ENCODE measurements at places on chromosomes 2 and 18.

GRCh38 chr2:85959826-85960225 lies 71.0 kb upstream of the ST3GAL5 start:
- DNase-seq = no peak

- DNase-seq = no peak
These were observed 183.2 kb upstream of the ITGA4 start for GRCh38 chr2:181273986-181274385.

GRCh38 chr2:173571021-173571821 lies 216.5 kb downstream of the CDCA7 start:
- DNase-seq = peak; percentile 46

- no peak for DNase-seq
These were observed 27.8 kb downstream of the KLHL23 start for GRCh38 chr2:169761251-169761969.

GRCh38 chr2:113137827-113138226 lies 10.4 kb downstream of the IL1RN start:
- DNase-seq = no peak

- no peak for DNase-seq
These were observed 31.3 kb upstream of the DNAH7 start for GRCh38 chr2:196099916-196100315.

DNA sequence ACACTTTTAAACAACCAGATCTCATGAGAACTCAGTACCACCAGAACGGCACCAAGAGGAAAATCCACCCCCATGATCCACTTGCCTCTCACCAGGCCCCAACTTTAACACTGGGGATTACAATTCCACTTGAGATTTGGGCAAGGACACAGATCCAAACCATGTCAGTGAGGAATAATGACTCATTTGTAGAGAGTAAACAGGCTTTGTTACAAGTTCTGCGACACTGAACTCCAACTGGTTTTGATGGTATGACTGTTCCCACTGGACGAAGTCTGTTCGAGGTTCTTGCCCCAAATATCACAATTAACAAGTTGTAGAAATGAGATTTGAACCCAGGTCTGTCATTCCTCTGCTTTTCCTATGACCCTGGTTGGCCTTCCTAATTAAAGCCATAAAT lies 718.1 kb upstream of the ID2 start:
- DNase-seq = no peak

DNA sequence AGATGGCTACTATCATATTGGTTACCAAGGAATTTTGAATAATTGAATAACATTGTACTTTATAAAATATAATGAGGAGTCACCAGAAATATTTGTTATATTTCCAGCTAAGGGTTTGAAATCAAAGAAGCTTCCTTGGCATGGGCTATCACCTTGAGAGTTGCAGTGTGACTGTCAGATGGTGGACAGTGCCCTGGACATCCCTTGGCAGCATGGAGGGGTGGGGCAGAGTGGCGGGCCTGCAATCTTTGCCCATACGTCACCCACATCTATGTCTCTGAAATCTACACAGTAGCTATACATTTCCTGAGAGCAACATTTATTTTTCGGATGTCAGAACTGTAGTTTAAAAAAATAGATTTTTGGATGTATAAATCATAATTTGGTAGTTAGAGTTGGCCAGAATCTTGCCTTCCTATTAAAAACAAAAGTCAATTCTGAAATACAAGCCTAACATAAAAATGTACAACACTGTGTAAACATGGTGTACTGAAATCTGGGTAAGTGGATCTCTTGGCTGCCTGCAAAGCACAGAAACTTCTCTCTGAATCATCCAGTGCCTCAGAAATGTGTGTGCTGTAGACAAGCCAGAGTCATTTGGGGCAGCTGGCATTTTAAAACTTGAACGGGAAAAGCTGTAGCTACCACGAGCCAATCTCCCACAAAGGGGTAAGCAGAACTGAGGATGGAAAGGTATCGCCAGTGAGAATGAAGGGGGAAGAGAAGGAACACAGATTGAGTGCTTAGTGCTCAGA lies 124.2 kb upstream of the ARHGAP28 start:
- no peak for DNase-seq

DNA sequence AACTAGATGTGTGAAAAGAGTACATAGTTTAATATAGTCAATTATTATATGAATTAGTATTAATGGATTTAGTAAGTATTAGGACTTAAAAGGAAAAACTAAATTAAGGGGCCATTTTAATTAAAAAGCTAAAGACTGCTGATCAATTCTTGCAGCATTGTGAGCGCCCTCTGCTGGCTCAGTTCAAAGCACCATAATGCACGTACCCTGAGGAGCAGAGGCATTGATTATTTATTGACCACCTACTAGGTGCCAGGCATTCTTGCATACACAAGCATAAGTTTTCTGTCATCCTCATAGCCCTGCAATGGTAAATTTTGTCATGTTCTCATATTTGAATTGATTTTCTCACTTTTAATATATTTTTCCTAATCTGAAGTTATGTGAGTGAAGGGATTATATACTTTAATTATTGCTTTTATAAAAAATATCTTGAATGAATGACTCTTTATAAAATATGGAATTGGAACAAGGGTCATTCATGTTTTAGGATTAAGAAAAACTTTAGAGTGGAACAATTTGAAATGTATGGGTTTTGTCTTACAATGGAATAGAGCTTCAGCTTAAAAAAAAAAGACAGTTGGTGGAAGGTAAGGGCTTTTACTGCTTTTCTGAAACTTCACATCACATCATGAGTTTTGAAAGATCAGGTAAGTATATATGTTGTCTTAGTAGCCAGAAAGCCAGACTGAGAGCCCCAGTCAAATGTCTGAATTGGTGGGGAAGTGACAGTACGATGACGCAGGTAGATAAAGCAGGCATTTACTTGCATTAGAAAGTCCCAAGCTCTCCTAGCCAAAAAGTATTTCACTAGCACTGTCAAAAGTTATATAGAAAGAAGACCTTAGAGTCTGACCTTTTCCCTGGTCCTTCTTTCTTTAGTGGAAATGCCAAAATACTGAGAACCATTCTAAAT lies 9.7 kb downstream of the ITGA4 start:
- peak; percentile 76 for DNase-seq

GRCh38 chr2:23614701-23615100 lies 229.7 kb downstream of the KLHL29 start:
- no peak for DNase-seq

- DNase-seq = no peak
These were observed 22.6 kb downstream of the BCL2L11 start for GRCh38 chr2:111143107-111143842.

DNA sequence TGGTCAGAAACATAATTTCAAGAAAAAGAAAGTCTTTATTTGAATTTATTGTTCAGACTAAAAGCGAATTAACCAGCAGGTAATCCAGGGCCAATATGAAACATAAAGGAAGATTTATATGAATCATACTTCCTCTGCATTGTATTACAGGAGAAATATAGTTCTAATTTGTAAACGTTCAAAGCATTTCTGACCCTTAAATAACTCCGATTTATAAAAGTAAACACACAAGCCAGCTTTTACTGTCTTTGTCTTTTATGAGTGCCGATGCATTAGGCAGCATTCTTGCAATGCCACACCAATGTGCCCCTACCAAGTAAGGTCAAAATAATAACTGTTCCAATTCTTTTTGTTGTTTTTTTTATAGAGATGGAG lies 118.8 kb upstream of the RBBP8 start:
- DNase-seq = no peak

- no peak for DNase-seq
These were observed 97.6 kb downstream of the WDR7 start for GRCh38 chr18:56748698-56749268.

- no peak for DNase-seq
These were observed 11.2 kb downstream of the DBI start for GRCh38 chr2:119377993-119378345.

- no peak for DNase-seq
These were observed 152.8 kb upstream of the STK17B start for GRCh38 chr2:196324211-196324610.

DNA sequence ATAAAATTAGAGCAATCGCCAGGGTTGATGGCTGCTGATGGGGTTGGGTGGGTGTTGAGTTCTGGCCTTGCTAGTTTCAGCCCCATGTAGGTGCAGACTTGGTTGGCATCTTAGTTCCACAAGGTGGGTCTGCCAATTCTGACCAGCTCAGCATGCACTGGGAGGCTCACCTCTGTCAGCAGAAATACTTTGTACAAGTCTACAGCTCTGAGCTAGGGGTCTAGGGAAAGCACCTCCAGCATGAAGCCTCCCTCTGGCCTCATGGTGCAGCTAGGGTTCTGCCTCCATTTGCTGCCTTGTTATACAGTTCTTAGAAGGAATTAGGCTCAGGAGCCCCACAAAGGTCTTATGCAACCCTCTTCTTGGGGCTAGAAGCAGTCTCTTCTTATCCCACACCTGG lies 278.9 kb upstream of the HDAC4 start:
- DNase-seq = no peak

GRCh38 chr2:211033765-211034164 lies 477.4 kb downstream of the CPS1 start:
- no peak for DNase-seq

DNA sequence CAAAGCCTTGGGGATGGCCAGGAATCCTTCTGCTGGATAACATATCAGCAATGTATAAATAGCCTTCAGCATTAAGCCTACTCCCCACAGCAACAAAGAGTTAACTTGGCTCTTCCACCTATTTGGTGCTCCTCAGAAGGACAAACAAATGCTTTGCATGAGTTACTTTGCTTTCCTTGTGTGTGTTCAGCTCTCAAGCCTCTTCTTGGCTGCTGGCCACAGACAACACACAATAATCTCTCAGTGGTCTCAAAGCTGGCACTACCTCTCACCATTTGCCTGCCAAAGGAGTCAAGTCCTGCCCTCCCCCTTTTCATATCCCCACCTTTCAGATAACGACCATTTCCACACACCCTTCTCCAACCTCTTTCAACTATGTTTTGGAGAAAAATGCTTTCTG lies 17.5 kb downstream of the FTCDNL1 start:
- DNase-seq = no peak

GRCh38 chr2:222840060-222840802 lies 20.6 kb upstream of the ACSL3 start:
- no peak for DNase-seq

- no peak for DNase-seq
These were observed 276.9 kb upstream of the CHAC2 start for GRCh38 chr2:53490659-53491058.

GRCh38 chr2:232447638-232448303 lies 8.2 kb upstream of the ALPI start:
- DNase-seq = peak; percentile 52

DNA sequence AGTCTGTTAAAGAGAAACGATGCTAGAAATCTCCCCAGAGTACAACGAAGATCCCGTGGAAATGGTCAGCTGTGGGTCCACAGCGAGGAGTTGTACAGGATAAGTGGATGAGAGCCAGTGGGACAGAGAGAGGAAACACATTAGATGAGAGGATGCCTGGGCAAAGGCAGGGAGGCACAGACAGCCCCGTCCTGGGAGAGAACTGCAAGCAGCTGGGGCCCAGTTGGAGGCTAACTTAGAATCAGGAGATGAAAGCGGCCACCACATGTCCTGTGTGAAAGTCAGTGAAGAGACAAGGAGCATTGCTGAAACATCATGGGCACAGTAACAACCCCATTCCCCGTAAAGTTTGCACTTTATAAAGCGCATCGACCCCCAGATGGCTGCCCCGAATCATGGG lies 157.5 kb downstream of the RAPGEF4 start:
- no peak for DNase-seq

DNA sequence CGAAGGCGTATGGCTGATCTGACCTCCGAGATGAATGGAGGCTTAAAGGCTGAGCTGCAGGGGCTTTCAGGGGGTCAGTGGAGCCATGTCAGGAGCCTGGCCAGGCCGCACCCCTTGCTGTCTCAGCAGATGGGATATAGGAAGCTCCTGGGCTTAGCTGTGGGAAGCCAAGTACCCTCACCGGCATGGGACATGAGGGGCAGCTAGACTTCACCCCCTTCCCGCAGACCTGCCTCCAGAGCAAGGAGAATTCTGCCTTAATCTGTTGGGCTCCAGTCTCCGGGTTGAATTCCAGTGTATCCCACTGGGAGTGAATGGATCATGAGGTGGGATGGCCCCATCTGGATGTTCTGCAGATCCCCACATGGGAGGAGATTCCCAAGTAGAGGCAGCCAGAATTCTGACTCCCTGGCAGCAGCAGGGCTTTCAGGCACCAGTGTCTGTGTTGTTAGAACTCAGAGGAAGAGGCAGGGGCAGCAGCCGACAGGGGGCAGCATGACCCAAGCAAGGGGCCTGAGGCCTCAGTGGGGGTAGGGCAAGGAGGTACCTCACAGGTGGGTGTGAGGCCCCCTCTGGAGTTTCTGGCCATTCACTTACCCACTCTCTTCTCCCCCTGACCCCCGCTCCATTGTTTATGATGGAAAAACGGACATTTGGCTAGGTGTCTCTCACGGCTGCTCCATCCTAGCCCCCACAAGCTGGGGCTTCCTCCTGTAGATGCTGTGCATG lies 19.1 kb downstream of the CAPG start:
- DNase-seq = peak; percentile 79

DNA sequence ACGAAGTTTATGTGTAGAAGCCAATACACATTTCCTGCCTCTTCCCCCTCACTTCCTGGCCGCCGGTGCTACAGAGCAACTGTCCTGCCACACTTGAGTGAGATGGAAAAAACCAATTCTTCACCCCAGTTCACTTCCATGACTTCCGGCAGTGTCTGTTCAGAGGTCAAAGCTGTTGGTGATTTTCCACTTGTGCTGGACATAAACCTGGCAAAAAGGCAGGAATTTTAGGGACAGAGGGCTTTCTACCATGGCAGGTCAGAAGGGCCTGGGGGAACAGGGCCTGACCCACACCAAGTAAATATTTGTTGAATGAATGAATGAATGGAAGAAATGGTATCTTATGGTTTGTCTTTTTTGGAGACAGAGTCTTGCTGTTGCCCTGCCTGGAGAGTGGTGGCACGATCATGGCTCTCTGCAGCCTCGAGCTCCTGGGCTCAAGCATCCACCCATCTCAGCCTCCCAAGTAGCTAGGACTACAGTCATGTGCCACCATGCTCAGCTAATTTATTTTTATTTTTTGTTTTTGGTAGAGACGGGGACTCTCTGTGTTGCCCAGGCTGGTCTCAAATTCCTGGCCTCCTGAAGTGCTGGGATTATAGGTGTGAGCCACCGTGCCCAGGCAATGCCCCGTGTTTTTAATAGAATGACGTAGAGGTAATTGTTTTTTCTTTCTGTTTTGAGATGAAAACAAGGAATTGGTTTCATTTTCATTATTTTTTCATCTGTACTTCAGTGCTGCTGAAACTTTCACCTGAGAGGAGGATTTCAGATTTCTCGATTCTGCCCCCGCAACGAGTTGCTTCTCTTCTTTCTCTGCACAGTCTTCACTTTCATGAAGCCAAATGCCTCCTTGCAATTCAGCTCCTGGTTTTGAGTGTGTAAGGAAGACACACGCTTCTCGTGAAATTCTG lies 48.0 kb upstream of the LPIN2 start:
- DNase-seq = no peak

Data from colonic mucosa (tissue), 4 donors.